Non-pigmented ciliary epithelial cell (primary cell): ENCODE measurements at places on chromosomes 2 and 18.

DNA sequence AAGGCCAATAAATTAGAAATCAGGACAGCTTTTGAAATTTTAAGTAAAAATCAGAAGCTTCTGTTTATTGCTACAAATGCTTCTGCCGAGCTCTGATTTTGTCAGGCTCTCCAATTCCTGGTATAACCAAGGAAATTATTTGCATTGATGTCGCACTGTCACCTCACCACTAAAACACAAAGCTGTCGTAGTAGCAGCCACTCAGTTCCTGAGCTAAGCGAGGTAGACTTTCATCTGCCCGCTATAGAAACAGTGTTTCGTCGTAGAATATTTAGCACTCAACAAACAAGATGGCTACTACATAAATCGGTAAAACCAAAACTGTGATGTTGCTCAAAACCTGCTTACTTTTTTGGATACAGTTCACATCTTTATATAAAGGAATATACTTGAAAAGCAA is 141.3 kb upstream of the FOSL2 start:
- DNase-seq = no peak

DNA sequence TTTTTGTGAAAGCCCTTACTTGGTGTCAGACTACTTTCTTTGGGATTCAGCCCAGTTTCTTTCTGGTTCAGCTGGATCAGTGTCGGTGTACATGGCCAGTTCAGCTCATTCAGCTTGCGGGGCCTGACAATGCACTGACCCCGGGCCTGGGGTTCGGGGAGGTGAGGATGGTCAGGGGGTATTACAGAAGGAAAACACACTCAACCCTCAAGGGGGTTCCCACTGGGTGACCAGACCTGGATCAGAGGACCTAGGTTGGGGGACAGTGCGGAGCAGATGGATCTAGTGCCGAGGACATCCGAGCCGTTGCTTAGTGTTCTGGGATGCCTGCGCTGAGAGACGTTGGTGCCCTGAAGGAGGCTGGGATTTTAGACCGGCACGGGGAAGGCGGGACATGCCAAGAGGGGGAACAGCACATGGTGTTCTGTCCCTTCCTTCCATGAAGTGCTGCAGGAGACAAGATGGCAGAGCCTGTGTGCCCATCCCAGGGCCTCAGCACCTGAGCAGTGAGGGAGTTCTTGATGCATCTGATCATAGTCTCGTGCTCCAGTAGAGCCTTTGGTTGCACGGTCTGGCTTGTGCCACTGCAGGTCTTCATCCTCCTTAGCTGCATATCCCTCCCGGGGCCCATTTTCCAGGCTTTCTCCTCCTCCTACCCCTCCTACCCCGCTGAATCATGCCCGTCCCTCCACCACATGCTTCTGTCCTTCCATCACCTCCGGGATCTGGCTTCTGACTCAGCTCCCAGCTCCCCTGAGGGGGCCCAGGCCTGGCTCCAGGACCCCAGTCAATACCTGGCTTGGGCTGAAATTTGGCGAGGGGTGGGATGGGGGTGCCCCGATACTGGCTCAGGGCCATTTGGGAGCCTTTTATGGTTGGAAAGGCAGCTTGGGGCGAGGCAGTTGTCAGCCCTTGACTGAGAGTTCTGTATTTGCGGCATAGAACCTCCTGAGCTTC is 18.0 kb downstream of the SPEG start:
- DNase-seq = peak; percentile 74

- DNase-seq = no peak
Observed at GRCh38 chr18:23141104-23141999, 6.1 kb downstream of the CABLES1 start.

GRCh38 chr2:23549821-23550530 is 165.0 kb downstream of the KLHL29 start:
- DNase-seq = no peak

- DNase-seq = no peak
Observed at GRCh38 chr2:67950919-67951318, 111.9 kb downstream of the C1D start.

DNA sequence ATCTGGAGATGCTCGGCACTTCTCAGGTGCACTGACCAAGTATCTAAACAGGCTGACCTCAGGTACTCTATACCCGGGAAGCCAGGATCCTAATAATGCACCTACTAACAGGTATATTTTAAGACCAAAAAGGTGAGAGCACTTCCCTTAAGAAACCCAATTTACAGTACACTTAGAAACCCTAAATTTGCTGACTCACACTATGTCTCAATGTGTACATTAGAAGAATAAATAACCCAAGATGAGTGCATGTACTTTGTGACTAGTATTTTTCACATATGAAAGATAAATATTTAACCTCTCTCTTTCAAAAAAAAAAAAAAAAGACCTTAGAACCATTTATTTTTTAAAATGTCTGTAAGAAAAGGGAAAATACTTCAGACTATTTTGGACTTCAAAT is 118.8 kb downstream of the ZNF516 start:
- DNase-seq = no peak

GRCh38 chr18:62106271-62106670 is 80.6 kb downstream of the PIGN start:
- DNase-seq = no peak

GRCh38 chr2:184677171-184677570 is 78.8 kb downstream of the ZNF804A start:
- DNase-seq = no peak

DNA sequence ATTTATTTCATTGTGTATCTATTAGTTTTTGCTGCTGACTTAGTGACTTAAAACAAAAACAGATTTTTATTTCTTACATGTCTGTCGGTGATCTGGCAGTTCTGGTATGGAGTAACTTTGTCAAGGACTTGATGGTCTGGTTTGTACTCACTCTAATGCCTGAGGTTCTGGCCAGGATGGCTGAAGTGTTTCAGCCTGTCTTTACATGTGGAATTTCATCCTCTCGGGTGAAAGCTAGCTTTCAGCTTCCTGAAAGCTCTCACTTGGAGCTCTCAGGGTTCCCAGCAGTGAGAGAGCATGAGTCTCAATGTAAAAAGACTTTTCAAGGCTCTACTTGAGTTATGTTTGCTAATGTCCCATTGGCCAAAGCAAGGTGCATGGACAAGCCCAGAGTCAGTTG is 216.4 kb downstream of the NR4A2 start:
- no peak for DNase-seq

DNA sequence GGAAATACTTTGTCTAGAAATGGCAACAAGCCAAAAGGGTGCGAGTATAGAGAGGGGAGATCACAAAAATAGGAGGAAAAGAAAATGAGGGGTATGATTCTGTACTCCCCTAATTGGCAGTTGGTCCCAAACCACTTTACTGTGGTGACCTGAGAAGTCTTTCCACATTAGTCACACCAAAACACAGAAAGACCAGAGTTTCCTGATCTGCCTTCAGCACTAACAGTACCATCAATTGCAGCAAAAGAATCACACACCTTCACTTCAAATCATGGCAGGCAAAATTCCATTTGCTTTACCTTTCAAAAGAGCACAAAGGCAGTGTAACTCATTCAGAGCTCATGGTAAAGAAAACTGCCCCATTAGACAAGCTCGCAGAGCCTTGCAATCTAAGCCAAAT is 86.8 kb downstream of the ALK start:
- no peak for DNase-seq

DNA sequence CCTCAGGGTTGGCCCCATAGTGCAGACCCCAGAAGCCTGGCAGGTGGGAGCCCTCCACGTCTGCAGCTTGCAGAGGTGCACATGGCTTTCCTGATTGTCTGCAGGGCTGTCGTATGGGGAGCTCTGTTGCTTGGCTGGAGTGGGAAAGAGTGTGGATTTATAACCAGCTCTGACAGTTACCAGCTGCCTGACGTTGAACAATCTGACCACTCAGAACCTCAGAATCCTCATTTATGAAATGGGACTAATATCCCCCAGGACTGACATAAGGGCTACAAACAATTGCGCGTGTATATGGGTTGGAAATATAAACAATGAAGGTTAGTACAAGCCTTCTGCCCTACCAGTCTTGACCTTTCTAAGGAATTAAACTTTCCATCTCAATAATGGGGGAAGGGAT is 13.9 kb upstream of the PXDN start:
- no peak for DNase-seq

DNA sequence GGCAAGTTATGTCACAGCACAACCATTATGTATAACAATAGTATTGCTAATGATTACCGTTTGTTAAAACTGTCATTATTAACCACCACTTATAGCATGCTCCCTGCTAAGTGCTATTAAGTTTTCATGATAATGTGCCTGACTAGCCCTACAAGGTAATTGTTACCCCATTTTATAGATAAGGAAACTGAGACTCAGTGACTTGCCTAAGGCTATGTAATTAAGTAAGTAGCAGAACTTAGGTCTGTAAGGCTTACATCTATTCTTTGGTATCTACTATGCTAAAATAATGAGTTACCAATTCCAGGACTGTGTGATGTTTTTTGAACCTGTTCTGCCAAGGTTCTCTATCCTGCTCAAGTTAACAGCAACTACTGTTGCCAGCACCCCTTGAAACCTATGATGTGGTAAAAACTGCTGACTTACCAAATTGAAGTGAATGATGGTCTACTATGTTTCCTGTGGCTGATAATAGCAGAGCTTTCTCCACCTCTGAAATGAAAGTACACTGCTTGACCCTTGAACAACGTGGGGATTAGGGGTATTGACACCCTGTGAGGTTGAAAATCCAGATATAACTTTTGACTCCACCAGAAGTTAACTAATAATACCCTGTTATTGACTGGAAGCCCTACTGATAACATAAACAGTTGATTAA is 18.2 kb downstream of the ACVR2A start:
- DNase-seq = no peak

GRCh38 chr18:79952996-79953559 is 1.6 kb upstream of the SLC66A2 start:
- DNase-seq = no peak

DNA sequence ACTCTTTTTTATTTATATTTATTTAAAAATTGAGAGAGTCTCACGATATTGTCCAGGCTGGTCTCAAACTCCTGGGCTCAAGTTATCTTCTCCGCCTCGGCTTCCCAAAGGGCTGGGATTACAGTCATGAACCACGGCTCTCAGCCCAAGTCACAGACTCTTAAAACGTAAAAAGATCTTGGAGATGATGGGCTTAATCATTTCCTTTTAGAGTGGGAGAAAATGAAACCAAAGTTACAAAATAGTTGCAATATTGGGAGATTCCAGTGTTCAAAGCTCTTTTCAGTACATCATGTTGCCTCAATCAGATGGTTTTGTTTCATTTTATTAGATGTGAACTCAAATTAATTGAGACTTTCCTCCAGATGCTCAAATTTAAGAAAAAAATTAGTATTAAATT is 151.4 kb upstream of the XPO1 start:
- DNase-seq = no peak

- DNase-seq = no peak
Observed at GRCh38 chr2:47088371-47089082, 66.6 kb downstream of the STPG4 start.

- DNase-seq = no peak
Observed at GRCh38 chr2:213104092-213104902, 47.1 kb downstream of the IKZF2 start.

DNA sequence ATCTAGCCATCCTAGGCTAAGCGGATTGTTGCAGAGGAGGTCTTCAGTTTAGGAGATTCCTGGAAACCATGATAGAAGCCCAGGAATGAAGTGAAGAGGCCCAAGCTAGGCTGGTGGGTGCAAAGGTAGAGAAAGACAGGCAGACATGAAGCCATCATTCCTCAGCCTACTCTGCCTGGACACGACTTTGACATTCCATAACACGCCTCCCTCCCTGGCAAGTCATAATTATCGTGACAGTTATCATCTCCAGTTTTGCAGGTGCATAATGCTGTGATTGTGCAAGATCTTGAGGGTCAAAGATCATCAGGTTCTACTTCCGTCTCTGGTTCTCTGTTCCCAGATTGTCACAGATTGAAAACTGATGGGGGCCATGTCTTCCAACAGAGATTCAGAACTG is 15.2 kb upstream of the FZD5 start:
- no peak for DNase-seq

DNA sequence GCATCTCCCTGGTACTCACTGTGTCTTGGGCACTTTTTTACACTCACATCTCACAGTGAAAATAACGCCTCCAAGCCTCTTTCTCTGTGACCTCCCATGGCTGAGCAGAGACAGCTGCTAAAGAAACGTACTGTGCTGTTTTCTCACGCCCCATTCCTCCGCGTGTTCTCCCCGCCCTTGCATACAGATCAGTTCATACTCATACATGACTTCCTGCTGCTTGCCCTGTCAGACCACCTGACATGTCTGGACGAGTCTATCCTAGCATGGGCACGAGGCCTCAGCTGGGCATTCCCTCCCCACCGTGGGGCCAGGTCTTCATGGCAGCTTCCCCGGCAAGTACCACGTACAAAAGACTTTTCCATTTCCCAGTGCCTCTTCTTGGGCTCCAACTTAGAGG is 21.2 kb upstream of the IL1A start:
- DNase-seq = no peak

GRCh38 chr2:205245001-205245400 is 437.3 kb upstream of the NRP2 start:
- no peak for DNase-seq

GRCh38 chr2:110095994-110096633 is 19.5 kb downstream of the MALL start:
- DNase-seq = no peak

GRCh38 chr2:98258906-98259305 is 87.3 kb upstream of the CNGA3 start:
- DNase-seq = no peak

GRCh38 chr2:1688161-1688560 is 56.2 kb downstream of the PXDN start:
- no peak for DNase-seq

DNA sequence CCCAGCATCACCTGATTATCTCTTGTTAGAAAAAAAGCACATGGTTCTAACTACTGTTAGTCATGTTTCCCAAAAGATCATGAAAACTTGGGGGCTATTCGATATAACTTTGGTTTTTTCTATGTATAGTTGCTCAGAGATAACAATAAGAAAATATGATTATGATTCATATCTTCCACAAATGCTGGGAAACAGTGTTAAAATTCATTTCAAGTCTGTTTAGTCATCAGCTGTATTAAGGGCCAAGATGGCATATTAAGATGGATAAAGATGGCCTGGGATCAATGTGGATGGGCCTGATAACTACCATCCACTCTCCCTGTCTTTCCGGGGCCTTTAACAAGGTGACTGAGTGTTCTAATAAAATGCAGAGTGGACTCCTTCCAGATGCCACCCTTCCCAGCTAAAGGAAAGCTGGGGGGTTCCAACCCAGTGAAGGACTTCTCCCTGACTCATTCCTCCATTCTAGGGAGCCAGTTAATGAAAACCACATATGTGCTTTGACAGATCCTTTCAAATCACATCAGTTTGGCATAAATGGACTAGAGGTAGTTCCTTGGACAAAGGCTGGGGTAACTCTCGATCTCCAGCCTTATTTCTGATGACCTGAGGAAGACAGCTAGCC is 221.6 kb downstream of the VAPA start:
- no peak for DNase-seq

GRCh38 chr2:108239786-108240185 is at the start of gene SULT1C3:
TSS of gene SULT1C3 (plus strand) at chr2:108239968. CDS start at chr2:108247195, 7,227 bp downstream.
- DNase-seq = no peak

GRCh38 chr18:45330170-45330594 is 285.1 kb upstream of the SLC14A2 start:
- DNase-seq = no peak

GRCh38 chr18:892316-892715 is 12.4 kb upstream of the ADCYAP1 start:
- no peak for DNase-seq

- no peak for DNase-seq
Observed at GRCh38 chr2:170822290-170823087, 5.8 kb downstream of the GAD1 start.

- no peak for DNase-seq
Observed at GRCh38 chr2:218009231-218009630, 6.4 kb upstream of the TNS1 start.
